ENCODE measurements at places on chromosomes 1 and 21.
A peak's percentile ranks its signal among the peaks of the same experiment; 100 is the strongest.

GRCh38 chr21:46500224-46500861 is 41.7 kb downstream of the DIP2A start:
- peak; percentile 24 for DNase-seq

DNA sequence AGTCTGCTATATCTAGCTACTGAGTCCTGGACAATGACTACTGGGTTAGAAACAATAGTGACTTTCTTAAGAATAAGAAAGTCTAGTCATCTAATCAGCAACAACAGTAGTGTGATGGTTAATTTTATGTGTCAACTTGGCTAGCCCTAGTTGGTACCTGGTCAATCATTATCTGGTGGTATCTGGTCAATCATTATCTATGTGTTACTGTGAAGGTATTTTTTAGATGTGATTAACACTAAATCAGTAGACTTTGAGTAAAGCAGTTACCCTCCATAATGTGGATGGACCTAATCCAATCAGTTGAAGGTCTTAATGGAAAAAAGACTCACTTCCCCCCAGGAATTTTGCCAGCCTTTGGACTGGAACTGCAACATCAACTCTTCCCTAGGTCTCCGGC is 312.6 kb downstream of the SIPA1L2 start:
- no peak for DNase-seq

DNA sequence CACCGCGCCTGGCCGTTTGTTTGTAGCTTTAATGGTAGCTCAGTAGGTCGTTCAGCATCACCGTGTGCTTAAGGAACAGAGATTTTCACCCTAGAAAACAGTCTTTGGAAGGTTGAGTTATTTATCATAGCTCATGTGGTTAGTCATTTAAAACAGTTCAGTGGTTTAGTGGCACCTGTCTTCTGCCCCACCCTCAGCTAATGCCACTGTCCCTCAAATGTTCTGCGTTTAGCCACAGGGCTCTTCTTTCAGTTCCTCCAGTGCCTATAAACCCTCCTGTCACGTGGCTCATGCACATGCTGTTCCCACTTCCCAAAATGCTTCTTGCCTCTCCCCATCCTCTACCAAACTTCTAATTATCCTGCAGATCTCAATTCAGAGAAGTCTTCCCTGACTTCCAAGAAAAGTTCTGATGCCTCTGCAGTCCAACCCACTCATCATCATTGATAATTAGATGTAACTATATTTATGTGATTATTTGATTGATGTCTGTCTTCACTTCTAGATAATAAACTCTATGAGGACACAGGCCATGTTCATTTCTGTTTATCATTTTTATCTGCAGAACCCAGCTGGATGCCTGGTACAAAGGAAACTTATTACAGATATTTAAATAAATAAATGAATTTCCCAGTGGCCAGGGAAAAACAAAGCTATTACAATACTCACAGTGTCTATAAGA is 14.4 kb upstream of the DIPK1A start:
- no peak for DNase-seq

- DNase-seq, result no peak
These were observed 2.0 kb upstream of the SMYD3 start for GRCh38 chr1:246508897-246509688.

DNA sequence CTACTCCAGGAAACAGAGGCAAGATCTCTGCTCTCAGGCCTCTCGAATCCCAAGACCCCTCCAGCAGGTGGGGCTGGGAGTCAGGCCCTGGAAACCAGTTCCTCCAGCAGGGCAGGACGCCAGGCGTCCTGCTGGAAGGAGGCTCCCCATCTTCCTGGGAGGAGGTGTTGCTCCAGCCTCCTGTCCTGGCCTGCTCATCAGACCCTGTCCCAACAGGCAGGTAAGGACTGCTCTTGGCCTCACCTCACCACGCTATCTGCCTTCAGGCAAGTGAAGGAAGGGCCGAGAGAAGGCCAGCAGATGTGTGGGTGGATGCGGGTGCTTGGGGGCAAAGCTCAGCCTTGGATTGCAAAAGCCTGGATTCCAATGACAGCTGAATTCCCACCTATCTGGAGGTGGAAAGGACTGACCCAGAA is 82.9 kb downstream of the SSBP3 start:
- DNase-seq, result no peak

- DNase-seq, result no peak
These were observed 1.0 kb upstream of the TP73 start for GRCh38 chr1:3651026-3651929.

- DNase-seq, result no peak
These were observed 404.7 kb upstream of the VAMP3 start for GRCh38 chr1:7366286-7366954.

GRCh38 chr1:229280921-229281320 is 10.0 kb downstream of the RAB4A start:
- no peak for DNase-seq

GRCh38 chr1:25987951-25988350 is 9.9 kb downstream of the PAFAH2 start:
- no peak for DNase-seq

GRCh38 chr1:58880592-58880991 is 96.7 kb upstream of the JUN start:
- DNase-seq, result no peak

DNA sequence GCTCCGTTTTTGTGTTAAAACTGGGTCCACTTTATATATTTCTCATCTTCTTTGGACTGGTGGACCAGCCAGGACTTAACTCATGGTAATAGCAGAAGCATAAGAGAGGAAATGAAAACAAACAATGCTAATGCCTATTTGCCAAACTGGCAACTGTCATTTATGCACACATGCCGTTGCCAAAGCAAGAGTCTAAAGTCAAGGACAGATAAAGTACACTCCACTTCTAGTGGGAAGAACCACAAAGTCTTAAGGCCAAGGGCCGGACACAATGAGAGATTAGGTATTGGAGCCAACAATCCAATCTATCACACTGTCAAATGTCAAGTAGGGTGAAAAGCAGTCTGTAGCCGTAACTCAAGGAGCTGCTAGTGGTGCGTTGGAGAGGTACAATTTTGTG is 157.7 kb downstream of the LYPLAL1 start:
- DNase-seq, result no peak

DNA sequence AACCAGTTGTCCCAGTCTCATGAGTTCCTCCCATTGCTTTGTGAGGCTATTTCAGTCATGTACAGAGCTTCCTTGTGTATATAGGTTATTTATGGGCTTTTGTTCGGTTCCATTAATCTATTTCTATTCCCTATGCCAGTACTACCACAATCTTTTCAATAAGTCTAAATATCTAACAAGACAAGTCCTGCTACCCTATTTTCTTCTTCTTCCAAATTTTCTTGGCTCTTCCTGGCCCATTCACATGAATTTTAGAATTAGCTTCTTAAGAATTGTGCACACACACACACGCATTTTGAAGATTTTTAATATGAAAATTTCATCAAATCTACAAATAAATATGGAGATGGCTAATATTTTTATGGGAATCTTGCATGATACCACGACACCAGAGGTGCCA is 33.8 kb upstream of the ATF3 start:
- no peak for DNase-seq

GRCh38 chr1:111704776-111705175 is 34.4 kb downstream of the INKA2 start:
- DNase-seq, result no peak

GRCh38 chr1:230431527-230431926 is 5.4 kb upstream of the PGBD5 start:
- DNase-seq, result no peak

- DNase-seq, result no peak
These were observed 31.7 kb upstream of the CAMTA1 start for GRCh38 chr1:6753320-6754140.
